ENCODE measurements at places on chromosomes 7 and 10.

GRCh38 chr7:131652934-131653333, 96.5 kb upstream of the PODXL start:
- no peak for DNase-seq

- DNase-seq: no peak
Observed at GRCh38 chr7:37816922-37817590, 31.3 kb upstream of the NME8 start.

DNA sequence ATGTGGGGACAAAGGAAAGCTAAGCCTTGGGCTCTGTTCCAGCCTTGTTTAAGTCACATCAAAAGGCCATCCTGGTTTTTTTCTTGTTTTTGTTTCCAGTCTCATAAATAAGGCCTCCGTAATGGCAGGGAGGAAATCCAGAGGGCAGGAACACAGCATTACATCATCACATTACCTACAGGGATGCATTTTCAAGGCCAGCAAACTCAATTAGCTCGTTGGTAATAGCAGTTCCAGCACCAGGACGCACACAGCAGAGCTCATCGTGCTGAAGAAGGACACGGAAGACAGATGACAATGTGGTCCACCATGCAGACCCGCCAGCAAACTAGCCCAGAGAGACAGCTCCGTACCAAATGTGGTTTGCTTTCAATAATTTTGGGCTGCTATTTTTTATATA, 1209.2 kb downstream of the TYW1 start:
- DNase-seq: no peak

- no peak for DNase-seq
Observed at GRCh38 chr7:69906283-69906995, 308.2 kb downstream of the AUTS2 start.

GRCh38 chr10:21289271-21289670, 236.2 kb downstream of the SKIDA1 start:
- no peak for DNase-seq

DNA sequence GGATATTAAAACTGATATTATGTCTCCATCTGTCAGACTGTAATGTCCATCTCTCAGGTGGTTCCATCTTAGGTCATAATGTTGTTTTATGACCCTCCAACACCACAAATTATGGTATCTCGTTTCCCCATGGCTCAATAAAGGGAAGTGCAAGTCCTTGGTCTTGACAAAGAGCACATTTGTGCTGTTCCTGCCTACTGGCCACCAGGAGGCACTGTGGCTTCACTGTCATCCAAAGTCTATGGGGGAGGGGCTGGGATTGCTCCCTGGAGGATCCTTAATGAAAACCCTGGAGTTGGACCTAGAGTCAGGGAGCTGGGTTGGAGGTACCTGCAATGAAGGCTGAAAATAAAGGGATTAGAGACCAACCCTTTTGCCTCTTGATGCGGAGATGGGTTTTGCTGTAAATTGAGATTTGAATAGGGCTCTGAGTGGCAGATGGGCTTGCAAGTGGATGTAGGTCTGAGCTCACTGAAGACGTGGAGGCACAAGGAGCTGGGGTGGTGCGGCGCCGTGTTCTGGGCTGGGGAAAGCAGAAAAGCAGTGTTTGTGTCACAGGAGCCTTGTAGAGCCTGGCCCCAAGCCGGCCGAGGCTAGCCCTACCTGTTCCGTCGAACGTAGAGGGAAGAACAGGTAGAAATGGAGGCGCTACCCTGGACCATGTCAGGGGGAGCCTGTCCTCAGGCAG, 180.5 kb upstream of the PRSS58 start:
- DNase-seq: peak; percentile 19

DNA sequence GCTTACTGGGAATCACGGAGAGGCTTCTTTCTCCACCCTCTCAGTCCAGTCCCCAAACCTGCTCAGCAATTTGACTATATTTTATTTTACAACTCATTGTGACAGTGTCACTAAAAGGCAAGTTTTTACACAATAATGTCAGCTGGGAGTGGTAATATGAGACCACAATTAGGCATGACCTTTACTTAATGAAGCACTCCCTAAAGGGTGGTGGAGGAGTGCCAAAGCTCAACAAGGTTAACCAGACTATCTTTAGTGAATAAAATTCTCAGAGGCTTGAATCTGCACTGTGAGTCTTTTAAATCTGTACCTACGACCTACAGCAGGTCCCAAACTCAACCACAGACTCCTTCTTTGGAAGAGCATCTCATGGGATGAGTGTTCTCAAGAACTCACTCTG, 215.6 kb downstream of the TAX1BP1 start:
- DNase-seq: no peak

DNA sequence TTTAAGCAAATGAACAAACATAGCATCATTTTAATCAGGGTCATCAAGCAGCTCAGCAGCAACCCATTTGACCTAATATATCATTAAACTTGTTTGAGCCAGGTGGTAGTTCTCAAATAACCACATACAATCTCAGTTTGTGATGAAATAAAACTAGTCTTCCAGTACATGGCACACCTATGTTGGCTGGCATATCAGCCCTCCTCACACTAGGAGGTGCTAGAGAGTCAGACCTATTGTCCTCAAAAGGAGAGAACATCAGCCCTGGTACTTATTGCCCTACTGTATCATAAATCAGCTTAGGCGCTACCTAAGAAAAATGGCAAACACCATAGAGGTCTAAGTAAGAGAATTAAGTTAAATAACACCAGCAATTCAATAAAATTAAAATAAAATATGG, 81.7 kb downstream of the CABCOCO1 start:
- DNase-seq: no peak

- DNase-seq: no peak
Observed at GRCh38 chr10:52383088-52383487, 69.0 kb downstream of the DKK1 start.

GRCh38 chr7:921581-922333, 32.7 kb downstream of the ADAP1 start:
- DNase-seq: no peak

DNA sequence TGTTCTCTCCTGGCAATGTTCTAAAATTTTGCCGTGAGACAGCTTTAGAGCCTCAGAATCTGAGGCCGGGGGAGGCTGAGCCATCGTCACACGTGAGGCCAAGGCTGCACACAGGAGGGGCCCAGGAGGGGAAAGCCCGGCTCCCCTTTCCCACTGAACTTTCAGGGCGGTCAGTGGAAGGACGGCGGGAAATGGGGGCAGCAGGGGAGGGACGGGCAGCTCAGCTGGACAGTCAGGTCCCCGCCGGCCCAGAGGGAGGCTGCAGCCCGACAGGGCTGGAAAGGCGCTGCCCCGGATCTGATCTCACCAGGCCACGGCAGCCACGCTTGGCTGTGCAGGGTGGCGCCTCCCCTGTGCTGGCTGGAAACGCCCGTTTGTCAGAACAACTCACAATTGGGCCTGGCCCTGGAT, 43.3 kb upstream of the ADGRA1 start:
- DNase-seq: no peak

- DNase-seq: peak; percentile 2
Observed at GRCh38 chr7:26398427-26398755, 106.7 kb downstream of the SNX10 start.

DNA sequence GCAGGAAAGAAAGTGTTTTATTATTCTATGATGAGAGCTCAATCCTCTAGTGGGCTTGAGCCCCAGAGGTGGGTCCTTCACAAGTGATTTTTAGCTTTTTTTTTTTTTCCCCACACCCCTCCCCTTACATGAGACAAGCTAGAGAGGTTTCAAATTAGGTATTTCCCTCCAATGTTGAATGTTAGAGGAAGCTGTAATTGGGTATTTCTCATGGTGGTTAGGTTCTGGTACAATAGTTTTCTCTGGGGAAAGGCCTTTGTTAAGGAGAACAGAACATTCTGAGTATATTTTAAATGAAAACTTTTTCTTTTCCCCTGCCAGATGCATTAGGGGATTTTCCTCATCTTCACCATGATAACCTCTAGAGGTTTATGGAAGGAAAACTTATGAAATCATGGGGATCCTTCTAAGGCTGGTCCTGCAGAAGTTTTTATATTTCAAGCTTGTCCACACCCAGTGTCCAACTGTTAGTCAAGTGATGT, 1039.7 kb downstream of the NRG3 start:
- no peak for DNase-seq

DNA sequence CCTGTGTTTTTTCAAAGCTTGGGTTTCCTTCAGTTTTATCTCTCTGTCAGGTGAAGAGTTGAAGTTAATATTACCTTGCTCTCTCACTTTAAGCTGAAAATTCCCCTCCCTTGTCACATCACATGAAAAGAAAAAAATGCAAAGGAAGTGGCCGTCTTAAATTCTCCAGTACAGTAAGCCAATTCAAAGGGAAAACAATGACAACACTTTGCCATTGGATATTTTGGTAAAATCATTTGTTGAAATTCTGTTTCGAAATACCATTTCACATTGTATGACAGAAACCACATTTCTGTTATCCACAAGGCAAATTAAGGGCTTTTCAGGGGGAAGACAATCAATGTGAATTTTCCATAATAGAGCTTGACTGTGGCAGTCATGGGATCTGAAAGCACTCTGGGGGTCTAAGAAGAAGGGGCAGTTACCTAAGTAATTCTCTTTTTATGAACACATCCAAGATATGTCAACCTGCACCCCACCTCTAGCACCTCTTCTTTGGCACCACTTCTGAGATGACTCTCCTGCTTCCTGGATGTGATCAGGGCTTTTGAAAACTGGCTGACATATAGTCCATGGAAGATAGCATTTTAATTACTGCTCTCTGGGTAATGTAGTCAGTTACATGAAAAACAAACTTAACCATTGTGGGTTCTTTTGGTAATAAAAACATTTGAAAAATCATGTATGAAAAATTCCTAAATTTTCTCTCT, 63.8 kb downstream of the ENTPD1 start:
- DNase-seq: no peak

DNA sequence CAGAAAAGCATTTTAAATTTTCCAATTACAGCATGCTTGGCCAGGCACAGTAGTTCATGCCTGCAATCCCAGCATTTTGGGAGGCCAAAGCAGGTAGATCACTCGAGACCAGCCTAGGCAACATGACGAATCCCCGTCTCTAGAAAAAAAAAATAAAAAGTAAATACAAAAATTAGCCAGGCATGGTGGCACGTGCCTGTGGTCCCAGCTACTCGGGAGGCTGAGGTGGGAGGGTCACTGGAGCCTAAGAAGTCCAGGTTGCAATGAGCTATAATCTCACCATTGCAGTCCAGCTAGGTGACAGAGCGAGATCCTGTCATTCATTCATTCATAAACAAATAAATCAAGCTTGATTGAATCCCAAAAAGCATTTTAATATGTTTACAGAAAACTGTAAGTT, 234.9 kb downstream of the PARD3 start:
- DNase-seq: no peak

DNA sequence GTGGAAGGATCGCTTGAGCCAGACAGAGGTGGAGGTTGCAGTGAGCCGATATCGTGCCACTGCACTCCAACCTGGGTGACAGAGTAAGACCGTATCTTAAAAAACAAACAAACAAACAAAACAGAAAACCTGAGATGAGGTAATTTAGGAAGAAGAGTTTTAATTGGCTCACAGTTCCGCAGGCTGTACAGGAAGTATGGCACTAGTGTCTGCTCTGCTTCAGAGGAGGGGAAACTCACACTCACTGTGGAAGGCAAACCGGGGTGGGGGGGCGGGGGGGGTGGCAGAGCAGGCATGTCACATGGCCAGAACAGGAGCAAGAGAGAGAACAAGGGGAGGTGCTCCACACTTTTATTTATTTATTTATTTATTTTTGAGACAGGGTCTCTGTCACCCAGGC, 5.1 kb downstream of the UBE2D4 start:
- no peak for DNase-seq

All from T-helper 9 cell (primary cell).